Fibroblast of skin of scalp (primary cell): ENCODE measurements at places on chromosomes 5 and 9.

DNA sequence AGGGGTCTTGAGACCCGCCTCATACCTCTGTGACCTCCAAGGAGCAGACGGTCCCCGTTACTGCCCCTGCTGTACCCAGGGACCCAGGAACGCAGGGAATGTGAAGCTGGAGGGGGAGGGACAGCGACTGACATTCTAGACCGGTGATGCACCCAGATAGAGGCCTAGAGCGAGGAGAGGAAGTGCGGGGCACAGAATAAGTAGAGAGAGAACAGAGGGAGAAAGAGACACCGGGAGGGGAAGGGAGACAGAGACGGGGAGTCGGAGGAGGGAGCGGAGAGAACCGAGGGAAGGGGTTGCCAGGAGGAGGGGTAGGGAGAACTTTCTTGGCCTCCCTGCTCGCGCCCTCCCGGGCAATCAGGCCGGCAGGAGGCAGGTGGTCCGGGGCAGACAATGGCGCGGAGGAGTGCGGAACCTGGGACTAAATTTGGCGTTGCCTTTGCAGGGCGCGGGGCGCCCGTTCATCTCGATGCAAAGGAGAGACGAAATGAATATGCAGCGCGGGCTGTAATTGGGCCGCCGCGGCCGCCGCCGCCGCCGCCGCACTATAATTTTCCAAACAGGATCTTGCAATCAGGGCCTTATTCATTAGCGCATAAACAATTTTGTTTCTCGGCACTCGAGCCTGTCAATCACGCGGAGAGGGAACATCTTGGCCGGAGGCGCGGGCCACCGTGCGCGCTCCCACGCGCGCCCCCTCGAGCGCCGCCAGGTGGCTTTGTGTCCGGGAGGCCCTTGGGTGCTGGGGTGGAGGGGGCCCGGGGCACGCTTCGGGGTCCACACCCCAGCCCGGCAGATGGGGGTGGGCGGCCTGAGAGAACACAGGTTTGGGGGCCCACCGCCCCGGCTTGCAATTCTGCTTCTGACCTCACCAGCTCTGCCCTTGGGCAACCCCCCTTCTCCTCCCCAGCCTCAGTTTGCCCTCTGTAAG lies 33.0 kb downstream of the NDUFA8 start:
- peak; percentile 73 for DNase-seq

- no peak for DNase-seq
Measured at GRCh38 chr9:128617943-128618342, 38.7 kb downstream of the DYNC2I2 start.

DNA sequence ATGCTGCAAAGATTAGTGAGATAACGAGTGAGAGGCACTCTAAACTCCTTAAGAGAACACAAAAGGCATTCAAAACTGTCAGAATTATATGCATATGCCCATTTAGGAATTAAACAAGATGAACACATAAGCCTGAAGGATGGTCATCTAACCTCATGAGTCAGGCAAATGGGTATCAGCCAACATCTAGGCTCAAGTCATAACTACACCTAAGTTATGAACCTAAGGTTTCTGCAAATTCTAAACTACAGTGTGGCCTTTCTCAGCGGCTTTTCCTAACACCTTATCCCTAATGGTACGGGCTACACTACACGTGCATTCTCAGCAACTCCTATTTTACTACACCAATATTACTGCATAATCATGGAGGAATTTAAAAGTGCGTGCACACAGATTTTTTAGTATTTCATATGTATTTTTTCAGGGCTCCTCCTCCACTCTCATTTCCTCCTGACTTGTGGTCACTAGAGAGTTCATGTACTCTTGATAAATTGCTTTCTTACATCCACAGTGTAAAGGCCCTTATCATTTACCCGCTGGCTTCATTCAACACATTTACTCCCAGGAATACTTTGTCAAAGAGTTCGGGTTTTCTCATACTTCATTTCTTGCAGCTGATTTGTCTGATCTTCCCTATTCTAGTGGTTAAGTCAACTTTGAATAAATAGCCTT lies 316.5 kb downstream of the BNC2 start:
- no peak for DNase-seq

- DNase-seq = no peak
Measured at GRCh38 chr5:131682826-131683225, 47.8 kb upstream of the RAPGEF6 start.

- DNase-seq = peak; percentile 71
Measured at GRCh38 chr9:98491828-98492227, 216.9 kb downstream of the GABBR2 start.

DNA sequence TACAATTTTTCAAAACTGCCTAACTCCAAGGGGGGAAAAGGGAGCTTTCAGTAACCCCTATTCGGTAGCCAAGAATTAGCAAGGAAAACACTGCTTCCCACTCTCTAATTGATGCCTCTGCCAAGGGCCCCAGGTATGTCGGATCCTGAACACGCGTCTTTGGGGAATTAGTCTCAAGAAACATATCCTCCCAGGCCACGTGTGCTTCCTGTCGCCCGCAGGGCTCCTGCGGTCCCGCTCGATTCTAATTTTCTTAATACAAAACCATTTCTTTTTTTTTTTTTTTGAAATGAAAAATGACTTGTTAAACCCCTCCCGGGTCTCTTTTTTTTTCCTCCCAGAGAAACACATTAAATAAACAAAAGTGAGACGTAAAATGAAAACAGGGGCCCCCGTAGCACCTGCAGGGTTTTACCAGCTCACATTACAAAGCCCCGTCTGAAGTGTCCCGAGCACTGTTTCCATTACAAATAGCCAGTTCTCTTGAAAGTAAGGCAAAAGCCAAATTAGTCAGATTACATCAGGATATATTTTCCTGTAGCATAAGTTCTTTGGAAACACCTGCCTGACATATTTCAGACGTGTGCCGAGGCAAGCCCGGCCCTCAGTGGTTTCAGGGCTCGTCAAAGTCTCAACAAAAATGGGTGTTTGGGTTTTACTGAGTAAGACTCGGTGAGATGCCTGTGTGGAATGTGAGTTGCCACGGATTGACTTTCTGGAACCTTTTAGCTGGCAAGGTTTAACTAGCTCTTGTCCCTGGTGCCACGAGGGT lies 21.5 kb downstream of the SMIM23 start:
- DNase-seq = peak; percentile 5

DNA sequence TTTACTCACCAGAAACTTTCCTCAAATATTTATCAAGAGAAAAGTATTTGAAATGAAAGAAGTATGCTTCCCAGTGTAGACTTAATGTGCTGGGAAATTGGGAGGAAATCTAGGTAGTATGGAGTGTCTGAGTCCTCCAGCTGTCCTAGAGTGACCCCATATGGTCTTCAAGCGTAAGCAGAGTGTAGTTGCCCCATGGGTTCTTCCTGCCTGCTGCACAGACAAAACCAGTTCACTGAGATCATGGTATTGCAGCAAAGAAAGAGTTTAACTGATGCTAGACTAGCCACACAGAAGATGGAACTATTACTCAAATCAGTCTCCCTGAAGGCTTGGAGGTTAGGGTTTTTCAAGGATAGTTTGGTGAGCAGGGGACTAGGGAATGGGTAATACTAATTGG lies 114.9 kb upstream of the PRLR start:
- DNase-seq = peak; percentile 11

DNA sequence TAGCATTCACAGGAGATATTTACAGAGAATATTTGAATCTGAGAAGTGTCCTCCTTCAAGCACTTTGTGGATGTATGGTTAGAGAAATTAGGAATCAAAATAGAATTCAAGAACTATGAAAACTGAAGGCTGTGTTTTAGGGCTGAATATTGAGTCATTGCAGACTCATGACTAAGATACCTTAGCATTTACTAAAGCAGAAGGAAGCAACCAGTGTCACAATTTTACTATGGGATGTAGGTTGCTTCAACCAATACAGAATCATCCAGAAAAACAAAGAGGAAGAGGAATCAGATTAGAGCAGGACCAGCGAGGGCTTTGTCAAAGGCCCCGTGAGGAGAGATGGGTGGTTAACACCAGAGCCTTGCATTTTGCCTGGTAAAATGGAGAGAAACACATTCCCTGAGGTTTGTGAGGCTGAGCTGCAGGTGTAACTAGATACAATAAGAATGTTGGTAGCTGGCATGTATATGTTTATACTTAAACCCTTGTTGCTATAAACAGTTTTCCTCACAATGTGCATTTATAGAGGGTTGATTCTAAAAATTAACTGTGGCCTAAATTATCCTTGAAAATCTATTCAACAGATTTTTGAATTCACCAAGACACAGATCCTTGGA lies 518.1 kb downstream of the AGTPBP1 start:
- DNase-seq = peak; percentile 43

GRCh38 chr5:74130155-74130897 lies 504.3 kb downstream of the ARHGEF28 start:
- DNase-seq = no peak

GRCh38 chr9:136961279-136962065 lies 9.4 kb downstream of the LCN12 start:
- DNase-seq = no peak

DNA sequence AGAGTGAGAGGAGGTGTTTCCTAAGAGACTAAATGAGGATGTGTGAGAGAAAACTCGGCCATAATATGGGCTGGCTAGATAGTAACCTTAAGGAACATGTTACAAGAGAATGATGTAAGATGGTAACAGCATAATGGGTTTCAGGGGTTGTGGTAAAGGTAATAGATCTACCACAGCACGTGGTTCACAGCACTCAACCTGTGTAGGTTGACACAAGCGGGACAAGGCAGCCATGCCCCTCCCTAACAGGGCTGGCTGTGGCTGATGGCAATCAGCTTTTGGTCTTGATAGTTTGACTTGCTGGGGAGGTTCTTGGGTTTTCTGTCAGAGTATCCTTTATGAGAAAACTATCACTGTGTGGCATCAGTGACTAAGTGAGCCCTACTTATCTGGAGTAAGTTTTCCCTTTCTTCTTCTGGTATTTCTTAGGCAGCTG lies 138.6 kb downstream of the TRIO start:
- DNase-seq = no peak

GRCh38 chr9:22039258-22039657 lies 30.2 kb upstream of the CDKN2B start:
- no peak for DNase-seq

DNA sequence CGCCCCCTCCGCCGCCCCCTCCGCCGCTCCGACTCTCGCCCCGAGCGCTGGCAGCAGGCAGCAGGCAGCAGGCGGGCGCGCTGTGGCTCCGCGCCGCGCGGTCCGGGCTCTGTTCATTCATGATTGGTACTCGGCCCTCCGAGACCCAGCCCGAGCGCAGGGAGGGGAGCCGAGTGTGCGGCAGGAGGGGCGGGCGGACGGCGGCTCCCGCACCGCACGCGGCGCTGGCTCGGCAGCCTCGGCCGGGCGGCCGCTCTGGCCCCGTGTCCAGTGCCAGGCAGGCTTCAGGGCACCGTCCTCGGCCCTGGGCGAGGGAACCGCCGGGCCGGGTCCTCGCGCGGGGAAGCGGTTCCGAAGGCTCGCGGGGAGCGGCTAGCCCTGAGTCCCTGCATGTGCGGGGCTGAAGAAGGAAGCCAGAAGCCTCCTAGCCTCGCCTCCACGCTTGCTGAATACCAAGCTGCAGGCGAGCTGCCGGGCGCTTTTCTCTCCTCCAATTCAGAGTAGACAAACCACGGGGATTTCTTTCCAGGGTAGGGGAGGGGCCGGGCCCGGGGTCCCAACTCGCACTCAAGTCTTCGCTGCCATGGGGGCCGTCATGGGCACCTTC lies at the start of gene KCNIP1:
KCNIP1 (plus strand) TSS at position 31 of the 607 bp plus-strand sequence.
- no peak for DNase-seq

DNA sequence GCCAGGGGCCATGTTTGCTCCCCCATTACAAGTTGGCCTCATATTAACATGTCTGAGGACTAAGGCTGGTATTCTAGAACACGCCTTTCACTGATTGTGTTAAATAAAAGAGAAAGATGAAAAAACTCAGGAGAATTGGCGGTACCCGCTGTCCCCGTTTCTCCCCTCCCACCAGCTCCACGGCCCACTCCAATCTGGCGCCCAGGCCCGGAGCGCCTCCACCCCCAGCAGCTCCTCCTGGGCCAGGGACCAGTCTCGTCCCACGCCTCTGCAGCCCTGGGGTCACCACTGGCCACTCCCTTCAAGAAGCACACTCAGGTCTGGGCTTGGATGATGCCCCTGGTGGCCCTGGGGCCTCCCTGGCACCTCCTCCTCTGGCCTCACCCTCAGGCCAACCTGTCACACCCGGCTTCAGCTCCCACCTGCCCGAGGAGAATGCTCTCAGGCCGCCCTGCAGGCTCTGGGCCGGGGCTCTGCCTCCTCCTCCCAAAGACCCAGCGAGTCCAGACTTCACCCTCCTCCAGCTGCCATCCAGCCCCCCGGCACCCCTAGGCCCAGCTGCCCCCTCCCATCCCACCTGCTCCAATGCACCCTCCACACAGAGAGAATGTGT lies 133.0 kb upstream of the PPP1R26 start:
- DNase-seq = no peak

GRCh38 chr9:27367175-27367798 lies 70.3 kb upstream of the EQTN start:
- DNase-seq = no peak

DNA sequence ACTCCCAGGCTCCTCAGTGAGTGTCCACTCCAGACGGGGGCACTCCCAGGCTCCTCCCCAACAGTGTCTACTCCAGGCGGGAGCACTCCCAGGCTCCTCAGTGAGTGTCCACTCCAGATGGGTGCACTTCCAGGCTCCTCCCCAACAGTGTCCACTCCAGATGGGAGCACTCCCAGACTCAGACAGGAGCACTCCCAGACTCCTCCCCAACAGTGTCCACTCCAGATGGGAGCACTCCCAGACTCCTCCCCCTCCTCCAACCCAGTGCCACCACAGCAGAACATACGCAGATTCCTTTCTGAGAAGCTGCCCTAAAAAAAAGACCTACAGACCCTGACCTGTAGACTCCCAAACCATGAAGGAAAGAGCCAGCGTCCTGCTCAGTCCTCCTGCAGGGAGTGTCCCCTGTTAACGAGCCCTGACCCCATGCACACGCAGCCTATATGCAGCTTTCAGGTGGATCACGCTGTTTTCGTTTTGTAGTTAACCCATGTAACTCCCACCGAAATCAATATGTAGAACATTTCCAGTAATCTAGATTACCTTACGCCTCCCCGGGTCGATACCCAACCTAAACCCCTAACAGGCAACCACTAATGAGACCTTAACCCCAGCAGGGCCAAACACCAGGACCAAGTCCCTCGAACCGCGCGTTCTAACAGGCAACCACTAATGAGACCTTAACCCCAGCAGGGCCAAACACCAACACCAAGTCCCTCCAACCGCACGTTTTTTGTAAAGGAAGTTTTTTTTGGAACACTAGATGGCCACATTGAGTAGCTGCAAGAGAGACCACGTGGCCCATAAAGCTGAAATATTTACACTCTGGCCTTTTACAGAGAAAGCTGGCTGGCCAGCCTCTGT lies 15.7 kb downstream of the PNPLA7 start:
- DNase-seq = peak; percentile 61

DNA sequence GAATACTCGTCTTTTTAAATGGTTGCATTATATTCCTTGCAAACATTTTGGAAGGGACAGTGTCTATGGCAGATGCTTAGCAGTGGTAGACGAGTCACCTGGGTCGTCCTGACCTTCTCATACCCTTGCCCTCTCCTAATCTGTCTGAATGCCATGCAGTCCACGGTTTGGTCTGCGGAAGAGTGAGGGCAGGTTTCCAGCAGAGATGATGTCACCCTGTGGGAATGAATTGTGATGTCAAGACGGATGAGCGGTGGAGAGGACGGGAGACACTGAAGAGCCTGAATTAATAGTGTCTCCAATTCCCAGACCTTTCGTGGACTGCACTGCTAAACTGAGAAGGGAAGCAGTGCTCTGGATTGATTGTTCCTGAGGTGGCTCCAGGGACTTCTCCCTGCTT lies 329.0 kb upstream of the PANK3 start:
- peak; percentile 60 for DNase-seq
